ENCODE measurements at places on chromosomes 6 and 20.

- no peak for DNase-seq
Observed at GRCh38 chr6:37565267-37566110, 65.8 kb upstream of the CCDC167 start.

DNA sequence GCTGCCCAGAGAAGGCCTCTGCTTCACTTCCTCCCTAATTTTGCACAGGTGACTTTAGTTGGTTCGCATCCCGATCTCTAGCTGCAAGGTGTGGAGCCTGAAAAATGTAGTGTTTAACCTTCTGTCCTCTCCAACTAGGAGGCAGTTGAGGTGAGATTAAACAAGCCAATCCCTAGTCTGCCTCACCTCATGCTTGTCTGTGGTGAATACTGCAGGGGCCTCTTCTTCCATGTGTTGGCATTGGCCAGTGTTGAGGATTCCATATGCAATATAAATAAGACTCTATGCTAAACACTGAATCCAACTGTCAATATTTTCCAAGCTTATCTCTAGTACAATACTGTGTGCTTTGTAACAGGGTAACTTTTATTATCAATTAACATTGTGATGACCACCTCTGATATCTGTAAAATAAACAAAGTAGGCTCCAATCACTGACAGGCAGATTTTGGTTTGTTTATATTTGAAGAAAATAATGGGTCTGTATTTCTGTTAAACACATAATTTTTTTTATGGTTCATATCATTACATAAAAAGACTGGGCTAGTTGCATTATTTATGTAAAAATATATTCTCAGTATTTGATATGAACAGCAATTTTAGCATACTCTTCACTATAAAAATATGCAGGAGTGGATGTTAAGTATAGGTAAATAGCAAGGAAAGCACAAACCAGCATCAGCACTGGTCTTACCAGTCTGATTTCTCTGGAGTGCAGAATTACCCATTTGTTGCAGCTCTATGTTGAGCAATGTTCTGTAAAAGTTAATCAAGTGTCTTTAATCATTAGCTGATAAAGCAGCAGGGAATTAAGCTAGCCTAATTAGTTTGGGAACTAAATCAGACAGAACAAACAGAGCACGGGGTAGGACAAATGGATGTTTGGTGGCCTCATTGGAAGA is 74.0 kb downstream of the ANKRD6 start:
- no peak for DNase-seq

DNA sequence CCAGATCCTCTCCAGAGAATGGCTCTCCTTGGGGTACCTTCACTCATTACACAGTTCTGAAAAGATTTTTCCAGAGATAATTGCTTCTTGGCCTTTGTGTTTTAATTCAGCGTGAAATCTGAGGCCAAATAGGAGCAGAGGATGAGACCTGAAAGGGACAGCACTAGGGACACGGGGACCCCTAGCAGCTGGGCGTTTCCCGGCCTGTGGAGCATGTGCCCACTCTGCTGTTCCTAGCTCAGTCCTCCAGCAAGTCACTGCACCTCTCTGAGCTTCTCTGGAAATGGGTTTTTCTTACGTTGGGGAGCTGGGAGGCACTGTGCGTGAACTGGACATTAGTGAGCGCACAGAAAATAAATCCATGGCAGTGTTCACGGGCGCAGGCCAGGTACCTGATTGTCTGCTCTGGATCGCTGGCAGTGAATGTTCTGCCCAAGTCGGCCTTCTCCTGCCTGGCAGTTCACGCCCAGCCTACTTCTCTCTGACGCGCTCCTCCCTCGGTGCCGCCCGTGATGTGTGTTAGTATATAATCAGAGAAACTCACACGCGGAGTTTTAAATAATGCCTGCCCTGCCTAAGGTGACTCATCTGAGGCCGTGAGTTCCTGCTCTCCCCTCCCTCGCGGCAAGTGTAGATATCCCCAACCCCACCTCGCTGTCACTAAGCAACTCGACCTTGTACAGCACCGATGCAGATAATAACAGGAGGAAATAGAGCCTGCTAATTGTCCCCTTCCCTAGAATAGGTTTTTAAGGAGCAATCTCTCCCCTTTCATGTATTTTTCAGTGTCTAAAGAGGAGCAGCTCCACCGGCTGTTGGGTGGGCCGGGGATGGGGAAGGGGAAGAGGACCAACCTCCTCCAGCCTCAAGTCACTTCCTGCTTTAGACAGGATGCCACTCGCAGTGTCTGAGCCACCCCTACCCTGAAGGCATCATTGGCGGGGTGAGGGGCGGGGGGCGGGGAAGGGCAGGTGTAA is 2.7 kb upstream of the TUBB2A start:
- DNase-seq = no peak

DNA sequence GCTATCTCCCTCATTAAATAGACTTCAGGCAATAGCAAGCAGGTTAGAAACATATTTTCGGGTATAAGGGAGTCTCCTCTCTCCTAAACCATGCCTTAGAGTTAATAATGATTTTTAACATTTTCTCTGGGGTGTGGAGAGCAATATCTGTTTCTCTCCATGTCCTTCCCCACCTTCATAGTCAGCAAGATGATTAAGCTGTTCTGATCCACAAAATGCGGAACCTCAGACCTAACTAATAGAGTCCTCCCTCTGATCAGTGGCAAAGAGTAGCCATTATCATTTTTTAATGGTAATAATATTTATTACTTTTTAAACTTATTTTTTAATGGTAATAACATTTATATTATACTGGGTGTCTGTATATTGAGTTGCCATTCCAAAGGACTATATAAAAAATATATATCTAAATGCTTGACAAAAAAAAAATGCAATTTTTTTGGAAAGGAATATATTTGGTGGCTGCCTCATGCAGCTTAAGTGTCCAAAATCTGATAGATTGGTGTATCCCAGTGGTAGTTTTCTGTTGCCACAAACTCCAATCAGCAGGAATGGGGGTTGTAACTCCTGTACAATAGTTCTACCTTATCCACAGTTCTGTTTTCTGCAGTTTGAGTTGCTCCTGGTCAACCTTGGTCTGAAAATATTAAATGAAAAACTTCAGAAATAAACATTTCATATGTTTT is 14.0 kb upstream of the BTN3A2 start:
- no peak for DNase-seq

GRCh38 chr6:169251371-169251802 is 2.3 kb downstream of the THBS2 start:
- no peak for DNase-seq

DNA sequence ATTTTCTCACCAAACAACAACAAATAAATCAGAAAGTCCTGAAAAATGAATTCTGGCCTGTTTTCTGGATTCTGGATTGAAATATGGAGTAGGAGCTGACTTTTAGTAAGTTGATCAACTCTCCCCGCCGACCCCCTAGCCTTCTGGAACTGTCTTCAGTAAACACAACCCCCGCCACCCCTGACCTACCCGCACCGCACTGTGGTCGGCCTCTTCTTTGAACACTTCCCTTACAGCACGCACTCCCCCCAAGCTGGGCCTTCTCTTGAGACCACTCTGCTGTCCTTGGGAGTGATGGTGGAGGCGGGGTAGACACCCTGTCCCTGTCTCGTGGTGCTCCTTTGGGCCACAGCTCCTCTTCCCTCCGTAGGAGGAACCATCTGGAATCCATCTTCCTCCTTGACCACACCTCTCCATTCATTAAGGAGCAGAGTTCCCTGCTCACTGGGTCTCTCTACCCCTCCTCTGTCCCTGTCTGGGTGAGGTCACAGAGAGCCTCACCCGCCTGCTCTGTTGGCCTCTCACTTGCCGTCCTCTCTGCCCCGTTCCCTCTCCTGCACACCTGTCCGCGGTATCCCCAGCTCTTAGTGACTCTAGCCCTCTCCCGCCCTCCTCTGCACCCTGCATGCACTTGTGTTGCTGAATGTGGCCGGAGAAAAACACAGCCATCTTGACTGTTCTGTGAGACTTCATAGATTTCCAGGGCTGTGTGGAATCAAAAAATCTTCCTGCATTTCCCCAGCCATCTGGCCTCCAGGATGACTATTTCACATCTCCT is 19.1 kb downstream of the SYNJ2 start:
- DNase-seq = no peak

DNA sequence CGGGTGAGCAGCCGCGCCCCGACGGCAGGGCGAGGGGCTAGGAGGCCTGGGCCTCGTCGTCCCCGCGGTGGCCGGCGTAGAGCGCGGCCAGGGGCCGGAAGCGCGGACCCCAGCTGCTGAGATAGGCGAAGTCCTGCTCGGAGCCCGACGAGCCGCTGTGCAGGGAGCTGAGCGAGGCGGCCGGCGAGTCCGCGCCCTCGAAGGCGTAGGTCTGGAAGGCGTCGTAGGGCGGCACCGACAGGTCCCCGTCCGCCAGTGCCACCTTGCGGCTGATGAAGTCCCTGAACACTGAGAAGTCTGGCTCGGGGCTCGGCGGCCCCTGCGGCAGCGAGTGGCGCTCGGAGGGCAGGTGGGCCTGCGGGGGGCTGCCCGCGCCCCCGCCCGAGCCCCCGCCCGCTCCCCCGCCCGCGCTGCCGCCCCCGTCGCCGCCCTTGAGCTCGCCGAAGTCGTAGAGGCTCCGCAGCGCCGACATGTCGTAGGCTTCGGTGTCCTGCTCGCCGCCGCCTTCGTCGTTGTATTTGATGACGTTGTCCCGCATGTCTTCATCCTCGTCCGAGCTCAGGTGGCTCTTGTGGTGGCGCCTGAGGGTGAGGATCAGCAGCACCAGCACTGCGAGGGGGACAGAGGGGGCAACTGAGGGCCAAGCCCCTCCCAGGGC is 56.5 kb downstream of the CD40 start:
- DNase-seq = peak; percentile 19

GRCh38 chr20:63357921-63358905 is 2.9 kb downstream of the CHRNA4 start:
- no peak for DNase-seq

DNA sequence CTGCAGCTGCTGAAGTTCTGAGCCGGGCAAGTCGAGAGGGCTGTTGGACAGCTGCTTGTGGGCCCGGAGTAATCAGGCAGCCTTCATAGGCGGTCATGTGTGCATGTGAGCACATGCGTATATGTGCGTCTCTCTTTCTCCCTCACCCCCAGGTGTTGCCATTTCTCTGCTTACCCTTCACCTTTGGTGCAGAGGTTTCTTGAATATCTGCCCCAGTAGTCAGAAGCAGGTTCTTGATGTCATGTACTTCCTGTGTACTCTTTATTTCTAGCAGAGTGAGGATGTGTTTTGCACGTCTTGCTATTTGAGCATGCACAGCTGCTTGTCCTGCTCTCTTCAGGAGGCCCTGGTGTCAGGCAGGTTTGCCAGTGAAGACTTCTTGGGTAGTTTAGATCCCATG is 21.2 kb upstream of the MAPK13 start:
- no peak for DNase-seq

DNA sequence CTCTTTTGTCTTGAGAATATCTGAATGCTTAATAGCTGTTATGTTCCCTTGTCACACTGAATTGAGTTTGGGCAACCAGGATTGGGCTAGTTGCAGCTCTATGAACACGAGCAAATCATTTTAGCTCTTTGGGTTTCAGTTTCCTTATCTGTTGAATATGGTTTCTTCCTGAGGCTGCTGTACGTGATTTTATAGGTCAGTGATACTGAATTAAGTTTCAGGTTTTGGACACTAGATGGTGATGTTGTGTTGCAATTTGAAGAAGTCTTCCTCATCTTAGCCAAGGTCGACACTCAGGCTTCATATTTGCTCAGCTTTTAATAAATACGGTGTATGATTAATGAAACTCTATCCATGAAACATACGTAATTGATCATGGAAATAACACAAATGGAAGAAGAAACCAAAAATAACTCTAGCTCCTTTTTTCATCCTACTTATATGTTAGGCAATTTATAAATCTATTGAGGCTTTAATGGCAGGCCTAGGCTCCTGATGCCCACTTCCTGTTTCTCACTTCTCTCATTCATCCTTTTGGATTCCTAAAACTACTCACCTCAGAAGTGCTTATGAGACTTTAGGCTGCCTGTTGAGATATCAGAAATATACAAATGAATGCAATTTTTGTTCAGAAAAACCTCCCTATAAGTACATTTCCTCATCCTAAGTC is 354.1 kb upstream of the MAP3K7 start:
- DNase-seq = peak; percentile 40

GRCh38 chr6:169112483-169113320 is 140.9 kb downstream of the THBS2 start:
- no peak for DNase-seq

DNA sequence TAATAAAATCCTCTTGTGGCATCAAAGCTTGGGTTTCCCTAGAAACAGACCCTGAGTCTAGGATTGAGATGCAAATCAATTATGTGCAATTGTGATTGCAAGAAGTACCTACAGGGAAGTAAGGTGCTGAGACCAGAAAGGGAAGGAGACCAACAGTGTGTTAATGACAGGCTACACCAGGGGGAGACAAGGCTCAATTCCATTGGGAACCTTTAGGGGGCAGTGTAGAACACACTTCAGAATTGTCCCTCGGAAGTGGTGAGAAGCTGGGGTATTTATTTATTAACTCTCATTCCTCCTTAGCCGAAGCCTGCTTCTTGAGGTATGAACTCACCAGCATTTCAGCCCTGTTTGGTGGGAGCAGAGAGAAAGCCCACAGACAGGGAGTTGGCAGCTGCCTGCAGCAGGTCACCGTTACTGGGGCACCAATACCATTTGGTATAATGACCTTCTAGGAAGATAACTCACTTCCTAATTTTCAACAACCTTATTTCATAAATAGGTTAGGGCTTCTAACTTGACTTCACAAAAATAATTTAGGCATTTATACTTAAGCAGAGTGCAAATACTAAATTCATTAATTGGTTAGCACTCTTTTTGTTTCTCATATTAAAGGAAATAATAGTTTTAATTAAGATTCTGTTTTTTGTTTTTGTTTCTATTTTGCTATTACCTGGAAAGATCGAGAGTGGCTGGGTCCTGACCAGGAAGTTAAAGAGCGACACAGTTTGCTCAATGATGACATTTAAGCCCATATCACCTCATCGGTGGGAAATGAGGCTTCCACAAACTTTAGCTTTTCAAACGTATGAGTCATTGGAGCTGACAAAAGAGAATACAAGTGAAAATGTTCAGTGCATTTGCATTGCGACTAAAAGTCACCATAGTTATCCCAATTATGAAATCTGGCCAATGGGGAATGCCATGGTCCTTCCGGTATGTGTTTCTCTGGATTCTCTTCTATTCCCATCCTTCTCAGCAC is 94.8 kb downstream of the BTBD3 start:
- peak; percentile 61 for DNase-seq

DNA sequence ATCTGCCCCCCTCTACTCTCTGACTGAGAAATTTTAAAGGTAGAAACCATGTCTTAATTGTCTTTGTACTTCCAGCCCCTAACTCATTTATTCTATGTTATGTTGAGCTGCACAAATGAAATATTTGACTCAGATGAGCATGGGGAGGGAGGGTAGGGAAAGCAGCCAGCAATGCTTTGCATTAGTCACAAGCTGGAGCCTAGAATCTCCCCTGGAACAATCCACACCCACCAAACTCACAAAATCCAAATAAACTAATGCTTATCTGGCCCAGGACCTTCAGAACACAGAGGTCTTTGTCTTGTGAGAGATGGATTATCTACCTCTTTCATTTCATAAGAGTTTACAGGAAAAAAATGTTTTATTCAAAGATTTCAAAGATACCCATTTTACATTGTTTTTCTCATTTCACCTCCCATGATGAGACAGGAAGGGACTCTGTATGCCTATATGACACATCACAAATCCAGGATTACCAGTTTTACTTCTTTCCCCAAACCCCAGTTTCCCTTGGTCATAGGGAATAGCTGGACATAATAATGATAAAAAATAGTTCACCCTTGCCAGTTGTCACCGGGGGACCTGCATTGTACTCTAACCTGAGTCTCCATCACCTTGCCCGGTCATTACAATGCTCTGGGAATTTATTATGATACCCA is 466.9 kb downstream of the KIF16B start:
- DNase-seq = no peak

- no peak for DNase-seq
Observed at GRCh38 chr6:158058171-158058651, 76.5 kb downstream of the SYNJ2 start.

GRCh38 chr6:124283486-124283885 is 479.8 kb downstream of the NKAIN2 start:
- no peak for DNase-seq

Data from brain microvascular endothelial cell (primary cell).